ENCODE measurements at places on chromosomes 16 and 17.

- DNase-seq: no peak
These were observed 91.1 kb downstream of the SSH2 start for GRCh38 chr17:29838961-29839360.

- DNase-seq: no peak
These were observed 171.9 kb downstream of the ENGASE start for GRCh38 chr17:79246225-79247190.

DNA sequence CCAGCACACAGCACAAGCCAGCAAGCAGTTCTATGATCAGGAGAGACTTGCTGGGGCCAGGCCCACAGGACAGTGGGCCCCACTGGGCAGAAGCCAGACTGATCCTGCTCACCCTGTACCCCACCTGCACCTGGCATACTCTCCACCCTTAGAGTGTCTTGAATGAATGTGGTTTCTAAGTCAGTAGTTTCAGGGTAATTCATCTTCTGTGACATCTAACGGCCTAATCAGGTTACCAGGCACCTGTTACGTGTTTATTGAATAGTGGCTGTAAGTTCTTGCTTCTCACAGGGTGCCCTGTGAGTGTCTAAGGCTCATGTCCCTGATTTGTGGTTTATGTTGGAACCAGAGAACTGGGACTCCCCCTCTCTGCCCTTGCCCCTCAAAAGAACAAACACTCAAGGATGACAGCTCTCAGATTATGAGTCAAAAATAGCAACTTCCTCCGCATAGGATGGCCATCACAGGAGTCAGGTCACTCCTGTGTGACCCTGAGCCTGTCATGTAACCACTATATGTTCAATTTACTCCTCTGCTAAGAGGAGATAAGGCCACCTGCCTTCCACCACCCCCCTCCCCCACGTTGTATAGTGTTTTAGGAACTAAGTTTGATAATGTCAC, 7.0 kb upstream of the OR2C1 start:
- no peak for DNase-seq

- no peak for DNase-seq
These were observed 23.6 kb downstream of the SEZ6 start for GRCh38 chr17:28982131-28982793.

- DNase-seq: no peak
These were observed 75.0 kb downstream of the SPAG9 start for GRCh38 chr17:51045621-51046020.

- no peak for DNase-seq
These were observed 3.2 kb upstream of the TCAP start for GRCh38 chr17:39661744-39662541.

GRCh38 chr17:44602970-44603369, 45.7 kb downstream of the FZD2 start:
- no peak for DNase-seq

- DNase-seq: no peak
These were observed 59.2 kb upstream of the MARCHF10 start for GRCh38 chr17:62867303-62867702.

- no peak for DNase-seq
These were observed 28.8 kb downstream of the TMEM92 start for GRCh38 chr17:50303051-50303450.

- no peak for DNase-seq
These were observed 21.4 kb downstream of the CARD14 start for GRCh38 chr17:80191192-80191591.

GRCh38 chr17:29037739-29038084, 5.2 kb upstream of the PIPOX start:
- no peak for DNase-seq

DNA sequence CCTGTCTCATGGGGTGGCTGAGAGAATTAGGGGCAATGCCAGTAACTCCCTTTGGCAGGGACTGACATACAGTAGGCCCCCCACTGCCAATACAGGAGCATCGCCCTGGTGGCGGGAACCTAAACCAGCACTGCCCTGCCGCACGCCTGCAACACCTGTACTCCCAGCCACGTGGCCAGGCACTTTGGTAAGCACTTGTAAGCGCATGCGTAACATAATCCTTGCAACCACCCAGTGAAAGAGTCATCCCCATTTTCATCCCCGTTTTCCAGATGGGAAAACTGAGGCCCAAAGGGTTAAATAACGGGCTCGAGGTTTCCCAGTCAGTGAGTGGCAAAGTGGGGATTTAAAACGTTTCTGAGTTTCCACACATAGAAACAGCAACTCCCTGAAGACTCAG, 17.5 kb downstream of the SCN4A start:
- no peak for DNase-seq

DNA sequence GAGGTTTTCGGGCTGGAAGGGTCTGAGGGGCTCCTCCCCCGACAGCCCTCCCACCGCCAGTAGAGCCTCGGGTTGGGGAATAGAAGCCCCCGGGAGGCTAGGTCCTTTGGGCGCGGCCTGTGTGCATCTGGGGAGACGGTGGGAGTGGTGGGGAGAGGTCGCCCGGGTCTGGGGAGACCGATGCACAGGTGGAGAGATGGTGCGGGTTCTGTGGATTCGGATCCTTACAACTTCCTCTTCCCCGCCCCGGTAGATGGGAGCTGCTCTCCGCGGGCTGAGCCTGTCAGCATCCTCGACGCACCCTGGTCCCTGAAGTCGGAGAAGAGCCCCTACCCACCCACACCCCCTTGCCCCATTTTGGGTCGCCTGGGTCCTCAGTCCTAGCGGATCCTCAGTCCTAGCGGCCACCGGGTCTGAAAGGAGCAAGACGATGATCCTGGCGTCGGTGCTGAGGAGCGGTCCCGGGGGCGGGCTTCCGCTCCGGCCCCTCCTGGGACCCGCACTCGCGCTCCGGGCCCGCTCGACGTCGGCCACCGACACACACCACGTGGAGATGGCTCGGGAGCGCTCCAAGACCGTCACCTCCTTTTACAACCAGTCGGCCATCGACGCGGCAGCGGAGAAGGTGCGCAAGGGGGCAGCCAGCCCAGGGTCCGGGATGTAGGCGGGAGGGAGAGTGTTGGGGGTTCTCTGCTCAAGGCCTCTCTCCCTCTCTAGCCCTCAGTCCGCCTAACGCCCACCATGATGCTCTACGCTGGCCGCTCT, 790 bp downstream of the BCKDK start:
- no peak for DNase-seq

DNA sequence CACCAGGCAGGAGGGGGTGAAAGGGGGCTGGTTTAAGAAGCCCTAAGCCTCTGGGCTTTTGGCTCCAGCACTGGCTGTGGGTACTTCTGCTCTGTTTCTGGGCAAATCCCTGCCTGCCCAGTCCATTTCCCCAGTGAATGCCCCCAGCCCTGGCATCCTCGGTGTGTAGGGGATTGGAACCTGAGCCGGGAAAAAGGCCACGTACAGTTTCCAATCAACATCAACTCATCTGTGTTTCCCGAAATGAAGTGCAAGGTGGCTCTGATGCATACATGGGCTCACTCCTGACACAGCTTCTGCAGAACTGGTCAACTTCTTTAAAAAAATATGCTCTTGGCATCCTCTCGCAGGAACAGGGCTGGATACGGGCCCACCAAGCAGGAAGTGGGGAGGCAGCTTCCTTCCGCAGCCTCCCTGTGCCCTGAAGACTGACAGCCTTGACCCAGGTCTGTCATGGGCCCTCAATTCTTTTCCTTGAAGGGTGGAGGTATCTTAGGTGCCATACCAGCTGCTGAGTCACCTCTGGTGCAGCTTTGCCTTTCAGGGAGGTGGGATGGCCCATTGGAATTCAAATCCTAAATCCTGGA, 73.3 kb downstream of the N4BP1 start:
- no peak for DNase-seq

DNA sequence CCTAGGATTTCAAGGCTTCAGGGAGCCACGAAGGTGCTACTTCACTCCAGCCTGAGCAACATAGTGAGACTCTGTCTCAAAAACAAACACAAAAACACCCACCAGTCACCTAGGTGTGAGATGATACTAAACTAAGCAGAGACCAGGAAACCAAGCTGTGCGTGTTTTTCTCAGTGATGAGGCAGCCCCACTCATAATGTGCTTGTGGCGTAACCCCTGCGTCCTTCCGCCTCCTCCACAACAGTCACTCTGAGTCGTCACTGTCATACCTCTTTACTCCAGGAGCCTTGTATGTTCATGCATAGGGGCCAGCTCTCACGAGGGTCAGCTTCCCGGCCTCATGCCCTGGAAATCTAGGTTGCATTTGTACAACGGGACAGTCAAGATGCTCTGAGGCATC, 31.1 kb upstream of the SLC47A1 start:
- no peak for DNase-seq

DNA sequence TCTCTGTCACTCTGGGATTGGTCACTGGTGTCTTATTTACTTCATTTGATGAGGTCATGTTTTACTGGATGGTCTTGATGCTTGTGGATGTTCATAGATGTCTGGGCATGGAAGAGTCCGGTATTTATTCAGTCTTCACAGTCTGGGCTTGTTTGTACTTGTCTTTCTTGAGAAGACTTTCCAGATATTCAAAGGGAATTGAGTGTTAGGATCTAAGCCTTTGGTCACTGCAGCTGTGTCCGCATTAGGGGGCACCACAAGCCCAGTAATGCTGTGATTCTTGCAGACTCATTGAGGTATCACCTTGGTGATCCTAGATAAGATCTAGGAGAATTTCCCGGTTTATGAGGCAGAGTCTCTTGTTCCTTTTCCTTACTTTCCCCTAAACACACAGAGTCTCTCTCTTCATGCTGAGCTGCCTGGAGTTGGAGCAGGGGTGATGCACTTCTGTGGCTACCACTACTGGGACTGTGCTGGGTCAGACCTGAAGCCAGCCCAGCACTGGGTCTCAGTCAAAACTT, 214.7 kb downstream of the SPECC1 start:
- DNase-seq: no peak

DNA sequence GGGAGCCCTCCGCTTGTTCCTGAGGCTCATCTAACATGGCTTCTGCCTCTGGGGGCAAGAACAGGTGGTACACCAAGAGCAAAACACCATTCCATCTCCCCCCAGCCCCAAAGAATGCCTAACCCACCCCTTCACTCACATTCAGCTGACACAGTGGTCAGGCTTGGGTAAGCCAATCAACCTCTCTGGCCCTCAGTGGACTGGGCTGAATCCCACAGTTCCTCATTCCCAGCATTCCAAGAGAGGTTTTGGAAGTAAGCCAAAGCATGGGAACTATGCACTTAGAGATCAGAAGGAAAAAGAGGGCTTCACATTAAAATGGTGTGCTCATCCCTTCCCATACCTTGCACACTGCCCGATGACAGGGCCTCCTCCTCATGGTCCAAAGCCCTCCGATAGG, 7.8 kb downstream of the PIGS start:
- no peak for DNase-seq

GRCh38 chr17:59300941-59301340, 30.5 kb upstream of the YPEL2 start:
- no peak for DNase-seq

DNA sequence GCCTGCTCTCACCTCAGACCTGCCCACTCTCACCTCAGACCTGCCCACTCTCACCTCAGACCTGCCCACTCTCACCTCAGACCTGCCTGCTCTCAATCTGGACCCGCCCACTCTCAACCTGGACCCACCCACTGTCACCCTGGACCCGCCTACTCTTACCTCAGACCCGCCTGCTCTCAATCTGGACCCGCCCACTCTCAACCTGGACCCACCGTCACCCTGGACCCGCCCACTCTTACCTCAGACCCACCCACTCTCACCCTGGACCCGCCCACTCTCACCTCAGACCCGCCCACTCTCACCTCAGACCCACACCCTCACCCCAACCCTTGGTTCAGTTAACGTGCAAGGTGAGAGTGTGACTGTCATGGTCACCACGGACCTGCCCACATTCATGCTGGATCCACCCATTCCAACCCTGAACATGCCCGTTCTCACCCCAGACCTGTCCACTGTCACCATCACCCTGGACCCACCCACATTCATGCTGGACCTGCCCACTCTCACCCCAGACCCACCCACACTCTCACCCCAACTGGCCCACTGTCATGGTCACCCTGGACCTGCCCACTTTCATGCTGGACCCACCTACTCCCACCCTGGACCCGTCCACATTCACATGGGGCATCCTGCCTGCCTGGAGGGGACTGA, 31.2 kb upstream of the ENPP7 start:
- no peak for DNase-seq

DNA sequence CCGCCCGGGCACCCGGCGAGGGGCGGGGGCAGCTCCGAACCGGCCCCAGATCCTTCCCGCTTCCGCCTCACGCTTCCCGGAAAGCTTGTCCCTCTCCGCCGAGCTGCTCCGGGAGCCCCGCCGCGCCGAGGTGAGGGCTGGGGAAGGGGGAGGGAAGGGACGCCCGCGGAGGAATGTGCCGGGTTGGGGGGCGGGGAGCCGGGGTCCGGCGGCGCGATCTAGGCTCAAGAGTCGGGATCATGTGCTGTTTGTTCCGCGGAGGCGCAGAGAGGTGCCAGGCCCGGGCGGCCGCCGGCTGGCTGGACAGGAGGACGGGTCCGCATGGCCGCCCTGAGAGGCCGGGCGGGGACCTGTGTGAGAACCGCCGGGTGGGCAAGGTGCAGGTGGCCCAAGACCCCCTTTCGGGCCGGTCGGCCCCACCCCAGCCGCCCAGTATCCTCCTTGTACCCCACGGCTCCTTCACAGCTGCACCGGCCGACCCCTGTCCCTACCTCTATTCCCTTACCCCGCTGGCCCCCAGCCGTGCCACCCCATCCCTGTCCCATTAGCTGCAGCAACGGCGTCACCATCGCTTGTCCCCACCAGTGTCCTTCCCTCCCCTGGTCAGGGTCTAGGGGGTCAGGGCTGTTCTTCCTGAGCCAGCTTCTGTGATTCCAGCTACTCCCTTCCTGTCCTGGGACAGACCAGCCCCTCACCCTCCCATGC, 429 bp downstream of the KIF1C start:
- DNase-seq: no peak

DNA sequence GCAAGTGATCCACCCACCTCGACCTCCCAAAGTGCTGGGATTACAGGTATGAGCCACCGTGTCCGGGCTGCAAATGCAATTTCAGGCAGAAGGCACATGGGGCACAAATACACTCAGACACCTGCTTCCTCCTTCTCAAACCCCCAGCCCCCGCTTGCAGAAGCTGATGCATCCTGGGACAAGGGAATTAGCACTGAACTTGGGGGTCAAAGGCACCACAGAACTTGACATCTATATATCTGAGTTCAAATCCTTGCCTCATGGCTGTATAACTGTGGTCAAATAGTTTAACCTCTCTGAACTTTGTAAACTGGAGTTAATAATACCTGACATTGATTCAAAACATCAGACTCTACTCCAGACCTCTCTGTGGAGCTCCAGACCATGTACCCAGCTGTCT, 4.1 kb upstream of the ARL5C start:
- DNase-seq: no peak

DNA sequence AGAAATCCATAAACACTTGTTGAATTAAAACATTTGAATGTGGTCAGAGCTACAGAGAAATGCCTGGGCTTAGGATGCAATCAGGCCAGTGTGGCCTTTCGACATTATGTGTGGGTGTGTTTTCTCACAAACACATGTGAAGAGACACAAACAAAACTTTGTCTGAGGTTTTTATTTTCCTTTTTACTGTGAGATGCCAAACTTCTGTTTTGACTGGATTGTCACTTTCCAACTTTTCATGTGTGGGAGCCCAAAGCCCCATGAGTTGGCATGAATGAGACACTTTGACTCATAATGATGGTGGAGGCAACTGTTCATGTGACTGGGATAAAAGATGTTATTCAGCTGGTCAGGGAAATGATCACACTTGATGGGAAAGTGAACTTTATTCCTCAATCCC, 71.9 kb upstream of the GAS7 start:
- DNase-seq: no peak
